ENCODE measurements at places on chromosomes 16 and 17.

DNA sequence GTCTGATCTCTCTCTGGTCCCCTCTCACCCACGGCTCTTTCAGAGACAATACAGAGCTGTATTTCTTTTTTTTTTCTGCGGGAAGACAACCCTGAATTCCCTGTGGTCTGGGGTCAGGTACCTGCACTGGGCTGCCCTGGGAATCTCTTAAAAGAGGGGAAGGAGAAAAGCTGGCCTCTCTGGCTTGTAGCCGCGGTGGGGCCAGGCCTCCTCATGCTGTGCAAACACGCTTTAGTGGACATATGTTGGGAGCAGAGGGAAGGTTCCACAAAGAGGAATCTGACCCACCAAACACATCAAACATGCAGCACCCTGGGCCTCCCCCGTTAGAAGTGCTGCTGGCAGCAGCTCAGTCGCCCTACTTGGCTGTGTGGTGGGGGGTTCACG, 143.7 kb upstream of the ZFHX3 start:
- no peak for DNase-seq

GRCh38 chr16:89118361-89119165, 24.9 kb downstream of the ACSF3 start:
- DNase-seq = no peak

GRCh38 chr16:78116946-78117345, 17.5 kb downstream of the WWOX start:
- DNase-seq = no peak

DNA sequence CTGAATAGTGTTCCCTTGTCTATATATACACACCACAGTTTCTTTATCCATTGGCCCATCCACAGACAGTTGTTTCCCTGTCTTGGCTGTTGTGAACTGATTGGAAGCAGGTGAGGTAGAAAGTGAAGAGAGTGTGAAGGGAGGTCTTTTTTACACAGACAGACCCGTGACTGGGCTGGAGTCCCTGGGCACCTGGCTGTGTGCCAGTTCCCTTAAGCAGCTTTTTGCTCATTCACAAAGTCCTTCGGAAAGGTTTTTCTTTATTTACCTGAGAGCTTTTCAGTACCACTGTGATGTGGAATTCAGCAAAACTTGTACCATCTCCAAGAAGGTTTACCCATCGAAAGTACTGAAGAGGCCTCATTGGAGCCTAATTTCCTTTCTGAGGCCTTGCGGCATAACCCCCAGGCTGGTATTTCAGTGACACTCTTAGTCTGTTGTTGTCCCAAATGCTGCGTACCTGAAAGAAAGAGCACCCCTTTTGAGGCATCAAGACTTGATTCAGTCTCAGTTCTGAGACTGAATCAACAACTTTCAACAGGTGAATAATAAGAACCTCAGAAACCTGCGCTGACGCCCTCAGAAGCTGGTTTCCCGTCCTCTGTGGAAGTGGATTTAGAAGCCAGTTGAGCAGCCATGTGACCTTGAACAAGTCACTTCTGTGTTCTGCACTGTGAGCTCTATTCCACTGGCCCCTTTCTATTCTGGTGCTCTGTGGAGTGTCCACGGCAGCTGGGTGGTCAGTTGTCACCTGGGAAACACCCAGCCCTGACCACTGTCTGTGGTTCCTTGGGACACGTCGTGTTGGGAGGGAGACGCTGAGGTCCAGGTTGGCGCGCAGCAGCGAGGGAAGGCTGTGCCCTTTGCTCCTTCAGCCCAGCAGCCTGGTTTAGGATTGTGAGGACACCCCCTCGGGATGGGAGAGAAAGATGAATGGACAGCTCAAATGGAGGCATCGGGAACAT, 53.9 kb upstream of the CRISPLD2 start:
- DNase-seq = no peak

DNA sequence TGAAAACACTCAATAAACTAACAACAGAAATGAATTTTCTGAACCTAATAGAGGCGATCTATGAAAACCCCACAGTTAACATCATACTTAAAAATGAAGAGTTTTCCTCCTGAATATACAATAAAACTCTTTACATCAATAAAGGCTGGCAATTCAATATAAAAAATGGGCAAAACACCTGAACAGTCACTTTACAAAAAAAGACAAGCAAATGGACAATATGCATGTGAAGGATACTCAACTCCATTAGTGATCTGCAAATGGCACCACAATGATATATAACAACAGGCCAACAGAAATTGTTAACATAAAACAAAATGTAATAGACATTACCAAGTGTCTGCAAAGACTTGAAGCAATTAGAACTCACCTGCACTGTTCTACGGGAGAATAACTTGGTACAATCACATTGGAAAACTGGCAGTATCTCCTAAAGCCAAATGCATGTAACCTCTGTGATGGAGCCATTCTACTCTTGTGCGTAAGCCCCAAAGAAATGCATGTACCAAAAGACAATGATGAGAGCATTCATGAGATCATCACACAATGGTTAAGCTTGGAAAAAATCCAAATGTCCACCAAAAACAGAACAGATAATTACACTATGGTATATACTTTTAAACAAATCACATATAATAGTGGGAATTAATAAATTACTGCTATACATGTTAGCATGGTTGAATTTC, 433.4 kb upstream of the MAF start:
- no peak for DNase-seq

GRCh38 chr17:58570758-58571157, 56.3 kb upstream of the MTMR4 start:
- no peak for DNase-seq

GRCh38 chr17:3828852-3829232, 17.2 kb downstream of the NCBP3 start:
- DNase-seq = no peak

- DNase-seq = no peak
These were observed 87.2 kb upstream of the NOG start for GRCh38 chr17:56506349-56506748.

DNA sequence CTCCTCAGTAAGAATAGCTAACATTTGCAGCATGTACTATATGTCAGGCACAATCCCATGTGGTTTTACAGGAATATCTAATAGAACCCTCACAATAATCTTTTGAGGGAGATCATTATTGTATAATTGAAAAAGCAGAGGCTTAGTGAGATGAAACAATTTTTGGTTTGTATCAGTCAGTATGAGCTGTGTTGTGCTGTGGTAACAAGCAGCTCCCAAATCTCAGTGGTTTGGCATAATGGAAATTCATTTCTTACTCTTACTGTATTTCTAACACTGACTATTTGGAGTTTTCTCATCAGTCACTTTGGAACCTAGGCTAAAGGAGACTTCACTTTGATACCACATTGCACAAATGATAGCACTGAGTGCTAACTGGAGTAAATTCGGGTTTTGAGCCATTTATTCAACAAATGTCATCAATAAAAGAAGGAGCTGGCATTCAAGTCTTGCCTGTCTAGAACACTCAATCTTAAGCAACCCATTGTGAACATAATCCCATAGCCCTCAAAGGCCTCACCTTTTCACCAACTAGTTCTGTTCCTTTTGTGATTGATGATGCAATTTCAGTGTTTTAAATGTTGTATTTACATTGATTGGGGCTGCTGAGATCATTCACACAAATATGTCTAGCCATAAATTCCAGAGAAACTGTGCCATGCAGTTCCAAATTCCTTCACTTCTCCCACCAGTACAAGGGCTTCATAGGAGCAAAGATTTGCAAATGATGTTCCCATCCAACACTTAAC, 441.0 kb downstream of the XYLT1 start:
- no peak for DNase-seq

GRCh38 chr17:55236316-55236715, 28.4 kb upstream of the HLF start:
- DNase-seq = no peak

DNA sequence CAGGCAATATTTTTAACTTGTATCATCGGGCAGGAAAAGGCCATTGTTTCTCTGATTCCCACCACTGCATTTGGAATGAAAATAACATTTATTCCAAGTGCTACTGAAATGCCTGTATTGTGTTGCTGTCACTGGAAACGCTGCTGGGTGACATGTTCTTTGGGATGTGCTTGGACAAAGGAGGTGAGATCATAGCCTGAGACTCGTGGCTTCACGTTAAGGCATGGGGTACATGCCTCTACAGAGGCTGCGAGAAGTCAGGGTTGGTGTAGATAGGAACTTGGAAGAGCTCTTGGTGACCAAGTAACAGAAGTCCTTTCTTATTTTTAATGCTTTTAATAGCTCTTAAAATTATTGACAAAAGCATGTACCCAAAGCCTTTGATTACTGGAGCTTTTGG, 58.8 kb upstream of the MAF start:
- no peak for DNase-seq

Measured in stimulated activated CD8-positive, alpha-beta memory T cell treated with anti-CD3 and anti-CD28 coated beads, Interleukin-4, amount 100 ng/mL, for 1 hour (primary cell).